ENCODE measurements at places on chromosomes 7 and 10. TPM values are rescaled to one million over a fixed set of nuclear protein-coding genes. Genes with fewer than 3 reads are reported as not detected.

Gene PLEKHS1
- total RNA-seq, result not detected

Gene SEC31B
- total RNA-seq, result 0.56 TPM

DNA sequence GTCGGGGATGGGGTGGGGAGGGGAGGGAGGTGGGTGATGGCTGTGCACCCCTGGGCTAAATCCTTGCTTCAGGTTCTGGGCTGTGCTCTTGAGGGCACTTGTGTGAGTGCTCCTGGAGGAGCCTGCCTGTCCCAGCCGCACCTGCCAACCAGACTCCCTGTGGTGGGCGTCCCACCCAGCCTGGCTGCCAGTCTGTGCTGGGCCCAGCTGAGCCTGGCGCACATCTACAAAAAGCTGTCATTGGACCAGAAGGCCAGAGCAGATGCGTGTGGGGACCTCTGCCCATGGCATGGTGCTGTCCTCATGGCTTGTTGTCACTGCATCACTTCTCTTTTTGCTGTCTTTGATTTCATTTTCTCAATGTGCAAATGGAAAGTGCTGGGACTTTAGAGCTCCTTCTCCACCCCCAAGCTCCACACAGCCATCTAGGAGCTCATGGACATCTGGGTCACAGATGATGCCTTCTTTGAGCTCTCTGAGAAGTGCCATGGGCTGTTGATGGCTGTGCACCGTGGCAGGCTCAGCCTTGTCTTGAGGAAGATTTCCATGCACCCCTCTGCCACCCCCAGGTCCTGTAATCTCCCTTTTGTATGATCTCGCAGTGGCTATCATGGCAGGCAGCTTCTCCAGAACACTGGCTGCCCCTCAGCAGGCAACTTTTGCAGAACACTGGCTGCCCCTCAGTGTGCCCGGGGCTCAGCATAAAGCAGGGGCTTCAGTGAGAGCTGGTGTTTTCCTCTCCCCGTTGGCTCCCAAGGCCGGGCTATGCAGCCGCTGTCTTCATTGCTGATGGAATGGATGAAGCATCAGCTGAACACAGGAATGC is 83.9 kb downstream of the ADCY1 start:
- peaks cover 17% of the 10 kb centered on the region for H3K27me3 ChIP-seq
- H3K27ac ChIP-seq, result no peak overlapping the region
- H3K4me3 ChIP-seq, result no peak overlapping the region

GRCh38 chr10:23433701-23434100 is 5.2 kb upstream of the OTUD1 start:
- no peaks in the 10 kb centered on the region for H3K4me1 ChIP-seq
- no peaks in the 10 kb centered on the region for H3K36me3 ChIP-seq
- no peak overlapping the region for H3K4me3 ChIP-seq
- no peaks in the 10 kb centered on the region for H3K27me3 ChIP-seq

DNA sequence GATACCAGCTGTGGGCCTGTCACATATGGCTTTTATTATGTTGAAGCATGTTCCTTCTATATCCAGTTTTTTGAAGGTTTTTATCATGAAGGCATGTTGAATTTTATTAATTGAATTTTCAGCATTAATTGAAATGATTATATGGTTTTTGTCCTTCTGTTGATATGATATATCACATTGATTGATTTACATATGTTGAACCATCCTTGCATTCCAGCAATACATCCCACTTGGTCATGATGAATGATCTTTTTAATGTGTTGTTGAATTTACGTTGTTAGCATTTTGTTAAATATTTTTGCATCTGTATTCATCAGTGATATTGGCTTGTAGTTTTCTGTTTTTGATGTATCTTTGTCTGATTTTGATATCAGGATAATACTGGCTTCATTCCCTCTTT is 21.2 kb downstream of the PRSS37 start:
- no peaks in the 10 kb centered on the region for H3K36me3 ChIP-seq
- H3K27me3 ChIP-seq, result no peaks in the 10 kb centered on the region
- no peak overlapping the region for H3K4me3 ChIP-seq

GRCh38 chr7:389911-390601 is 100.1 kb downstream of the FOXL3 start:
- peaks cover 19% of the 10 kb centered on the region for H3K4me1 ChIP-seq
- no peak overlapping the region for H3K27ac ChIP-seq
- no peak overlapping the region for H3K4me3 ChIP-seq
- H3K27me3 ChIP-seq, result peaks cover 35% of the 10 kb centered on the region
- DNase-seq, result no peak

GRCh38 chr7:36182854-36183604 is 30.0 kb downstream of the EEPD1 start:
- no peak overlapping the region for H3K4me3 ChIP-seq
- peaks cover 70% of the 10 kb centered on the region for H3K4me1 ChIP-seq
- no peaks in the 10 kb centered on the region for H3K27me3 ChIP-seq

- no peak for DNase-seq
- no peaks in the 10 kb centered on the region for H3K36me3 ChIP-seq
- H3K27ac ChIP-seq, result no peak overlapping the region
- no peak overlapping the region for H3K4me3 ChIP-seq
- H3K4me1 ChIP-seq, result no peaks in the 10 kb centered on the region
- peaks cover 16% of the 10 kb centered on the region for H3K27me3 ChIP-seq
Observed at GRCh38 chr7:137345799-137346449, 2.4 kb upstream of the PTN start.

- no peak for DNase-seq
- H3K27me3 ChIP-seq, result peaks cover 11% of the 10 kb centered on the region
- H3K36me3 ChIP-seq, result no peaks in the 10 kb centered on the region
- H3K4me3 ChIP-seq, result no peak overlapping the region
- no peak overlapping the region for H3K27ac ChIP-seq
Observed at GRCh38 chr10:3761021-3761686, 23.9 kb downstream of the KLF6 start.

- H3K27ac ChIP-seq, result peak overlapping the region; percentile 95
- DNase-seq, result no peak
Observed at GRCh38 chr7:149027611-149028345, 527 bp downstream of the PDIA4 start.

DNA sequence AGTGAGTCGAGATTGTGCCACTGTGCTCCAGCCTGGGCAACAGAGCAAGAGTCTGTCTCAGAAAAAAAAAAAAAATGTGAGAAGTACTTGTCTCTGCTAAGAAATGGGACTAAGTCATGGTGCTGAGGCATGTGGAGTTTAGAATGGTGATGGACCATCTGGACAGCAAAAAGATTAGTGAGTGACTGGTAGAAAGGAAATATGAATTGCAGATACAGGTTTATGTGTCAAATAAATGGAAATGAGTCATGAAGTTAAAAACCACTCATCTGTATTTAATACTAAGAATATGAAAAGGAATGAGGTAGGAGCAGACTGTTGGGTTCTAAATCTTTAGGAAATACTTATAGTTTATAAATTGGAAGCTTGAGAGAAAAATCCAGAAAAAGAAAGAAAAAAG is 625.7 kb upstream of the ANKRD30A start:
- H3K27ac ChIP-seq, result no peak overlapping the region
- H3K4me3 ChIP-seq, result no peak overlapping the region
- H3K36me3 ChIP-seq, result no peaks in the 10 kb centered on the region

DNA sequence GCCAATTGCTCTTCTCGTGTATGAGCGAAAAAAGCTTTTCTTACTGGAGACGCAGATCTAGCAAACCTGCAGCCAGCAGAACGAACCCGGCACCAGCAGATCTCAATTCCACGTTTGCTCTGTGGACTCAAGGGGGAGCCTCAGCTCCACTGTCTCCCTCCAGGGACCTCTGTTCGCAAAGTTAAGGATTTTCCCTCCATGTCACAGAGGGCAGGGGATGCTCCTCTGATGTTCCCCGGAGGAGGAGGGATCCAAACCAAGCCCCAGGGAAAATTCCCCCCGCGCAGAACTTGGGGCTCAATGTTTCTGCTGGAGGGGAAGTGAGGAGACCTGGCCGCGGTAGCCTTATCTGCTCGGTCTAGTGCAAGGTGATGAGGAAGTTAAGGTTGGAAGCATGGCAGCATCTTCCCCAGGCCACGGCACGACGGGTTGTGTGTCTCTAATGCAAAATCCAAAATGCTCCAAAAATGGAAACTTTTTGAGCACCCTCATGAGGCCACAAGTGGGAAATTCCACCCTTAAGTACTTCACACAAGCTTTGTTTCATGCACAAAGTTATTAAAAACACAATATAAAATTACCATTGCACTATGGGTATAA is 9.0 kb downstream of the IQCE start:
- H3K27ac ChIP-seq, result no peak overlapping the region
- H3K27me3 ChIP-seq, result no peaks in the 10 kb centered on the region
- peak overlapping the region; percentile 55 for H3K4me3 ChIP-seq
- peak; percentile 42 for DNase-seq
- peaks cover 19% of the 10 kb centered on the region for H3K4me1 ChIP-seq

DNA sequence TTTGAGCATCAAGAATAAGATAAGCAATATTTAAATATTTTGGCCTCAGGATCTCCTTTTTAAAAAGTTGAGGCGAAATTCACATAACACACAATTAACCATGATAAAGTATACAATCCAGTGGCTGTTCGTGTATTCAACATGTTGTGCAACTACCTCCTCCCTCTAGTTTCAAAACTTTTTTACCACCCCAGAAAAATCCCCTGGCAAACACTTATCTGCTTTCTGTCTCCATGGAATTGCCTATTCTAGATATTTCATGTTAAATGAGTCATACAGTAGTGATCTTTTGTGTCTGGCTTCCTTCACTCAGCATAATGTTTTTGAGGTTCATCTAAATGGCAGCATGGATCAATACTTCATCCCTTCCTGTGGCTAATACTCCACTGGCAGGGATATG is 31.8 kb upstream of the IL15RA start:
- no peak overlapping the region for H3K4me3 ChIP-seq
- no peak for DNase-seq
- H3K27ac ChIP-seq, result no peak overlapping the region

DNA sequence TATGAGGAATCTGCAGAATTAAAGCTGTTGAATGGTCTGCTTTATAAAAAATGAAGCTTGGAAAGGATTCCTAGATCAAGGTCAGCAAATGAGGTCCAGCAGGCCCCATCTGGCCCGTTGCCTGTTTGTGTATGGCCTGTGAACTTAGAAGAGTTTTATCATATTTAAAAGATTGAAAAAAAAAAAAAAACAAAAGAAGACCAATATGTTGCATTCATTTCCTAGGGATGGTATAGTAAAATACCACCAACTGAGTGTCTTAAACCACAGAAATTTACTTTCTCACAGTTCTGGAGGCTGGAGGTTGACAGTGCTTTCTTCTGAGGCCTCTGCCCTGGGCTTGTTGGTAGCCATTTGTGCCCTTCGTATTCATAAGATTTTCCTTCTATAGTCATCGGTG is 109.2 kb downstream of the PPP1R3A start:
- H3K4me1 ChIP-seq, result no peaks in the 10 kb centered on the region
- H3K27me3 ChIP-seq, result no peaks in the 10 kb centered on the region
- H3K27ac ChIP-seq, result no peak overlapping the region
- no peaks in the 10 kb centered on the region for H3K36me3 ChIP-seq

DNA sequence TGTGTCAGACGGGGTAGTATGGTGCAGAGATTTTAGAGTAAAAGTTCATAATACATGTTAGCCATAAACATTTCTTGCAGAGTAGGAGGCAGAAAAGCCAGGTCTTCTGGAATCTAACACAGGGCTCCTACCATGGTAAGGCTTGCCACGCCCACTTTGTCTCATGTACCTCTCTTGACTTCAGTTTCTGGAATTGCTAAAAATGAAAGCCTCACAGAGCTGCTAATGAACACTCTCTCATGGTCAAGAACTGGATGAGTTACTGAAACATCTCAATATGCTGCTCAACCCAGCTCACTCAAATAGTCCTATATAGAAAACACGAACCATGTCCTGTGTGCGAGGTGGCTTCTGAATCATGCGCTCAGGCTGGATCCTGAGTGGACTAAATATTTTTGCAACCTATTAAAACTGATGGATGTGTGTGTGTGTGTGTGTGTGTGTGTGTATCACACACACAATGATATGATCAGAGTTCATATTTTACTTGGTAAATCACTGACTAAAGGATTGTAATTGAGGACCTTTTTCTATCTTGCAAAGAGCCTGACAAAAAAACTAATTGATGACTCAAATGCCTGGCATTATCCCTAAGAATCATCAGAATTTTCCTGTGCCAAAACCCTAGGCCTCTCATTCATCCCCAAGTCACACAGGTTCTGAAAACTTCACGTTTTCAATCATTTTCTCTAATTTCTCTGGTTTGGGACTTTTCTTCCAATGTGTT is 1306.6 kb downstream of the XPNPEP1 start:
- DNase-seq, result no peak
- H3K27ac ChIP-seq, result no peak overlapping the region
- H3K4me1 ChIP-seq, result no peaks in the 10 kb centered on the region
- no peaks in the 10 kb centered on the region for H3K27me3 ChIP-seq
- H3K36me3 ChIP-seq, result no peaks in the 10 kb centered on the region

GRCh38 chr7:46461334-46461777 is 540.3 kb upstream of the IGFBP3 start:
- no peaks in the 10 kb centered on the region for H3K36me3 ChIP-seq
- no peaks in the 10 kb centered on the region for H3K4me1 ChIP-seq
- DNase-seq, result no peak
- no peak overlapping the region for H3K27ac ChIP-seq
- H3K4me3 ChIP-seq, result no peak overlapping the region

- H3K36me3 ChIP-seq, result peaks cover 1% of the 10 kb centered on the region
- H3K27ac ChIP-seq, result no peak overlapping the region
- DNase-seq, result no peak
- H3K4me1 ChIP-seq, result peaks cover 18% of the 10 kb centered on the region
- H3K27me3 ChIP-seq, result no peaks in the 10 kb centered on the region
Observed at GRCh38 chr10:102425444-102425843, 4.8 kb downstream of the FBXL15 start.
